ENCODE measurements at places on chromosomes 3 and 15.

GRCh38 chr15:81025721-81026370, 25.1 kb downstream of the TLNRD1 start:
- DNase-seq: no peak

- no peak for DNase-seq
Measured at GRCh38 chr3:48070030-48070429, 53.8 kb upstream of the MAP4 start.

- DNase-seq: no peak
Measured at GRCh38 chr15:52103217-52104207, 9.1 kb downstream of the BCL2L10 start.

- DNase-seq: no peak
Measured at GRCh38 chr3:33117461-33117860, 3.6 kb downstream of the CRTAP start.

GRCh38 chr3:46222435-46223161, 14.5 kb upstream of the CCR1 start:
- no peak for DNase-seq

DNA sequence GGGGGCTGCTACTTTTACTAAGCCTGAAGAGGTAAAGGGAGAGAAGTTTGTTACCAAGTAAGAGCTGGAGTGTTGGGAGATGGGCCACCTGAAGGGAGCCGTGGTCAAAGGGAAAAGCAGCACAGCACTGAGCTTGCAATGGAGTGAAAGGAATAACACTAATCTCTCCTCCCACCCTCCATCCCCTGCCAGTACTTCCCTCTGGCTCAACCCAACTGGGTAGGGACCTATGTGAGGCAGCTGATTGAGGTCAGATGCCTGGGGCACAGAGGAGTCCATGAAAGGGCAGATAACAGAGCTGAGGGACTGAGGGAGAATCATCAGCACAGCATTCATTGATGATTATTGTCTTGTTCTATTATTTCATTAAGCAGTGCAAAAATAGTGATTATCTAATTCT, 212.4 kb upstream of the TBC1D5 start:
- DNase-seq: no peak

DNA sequence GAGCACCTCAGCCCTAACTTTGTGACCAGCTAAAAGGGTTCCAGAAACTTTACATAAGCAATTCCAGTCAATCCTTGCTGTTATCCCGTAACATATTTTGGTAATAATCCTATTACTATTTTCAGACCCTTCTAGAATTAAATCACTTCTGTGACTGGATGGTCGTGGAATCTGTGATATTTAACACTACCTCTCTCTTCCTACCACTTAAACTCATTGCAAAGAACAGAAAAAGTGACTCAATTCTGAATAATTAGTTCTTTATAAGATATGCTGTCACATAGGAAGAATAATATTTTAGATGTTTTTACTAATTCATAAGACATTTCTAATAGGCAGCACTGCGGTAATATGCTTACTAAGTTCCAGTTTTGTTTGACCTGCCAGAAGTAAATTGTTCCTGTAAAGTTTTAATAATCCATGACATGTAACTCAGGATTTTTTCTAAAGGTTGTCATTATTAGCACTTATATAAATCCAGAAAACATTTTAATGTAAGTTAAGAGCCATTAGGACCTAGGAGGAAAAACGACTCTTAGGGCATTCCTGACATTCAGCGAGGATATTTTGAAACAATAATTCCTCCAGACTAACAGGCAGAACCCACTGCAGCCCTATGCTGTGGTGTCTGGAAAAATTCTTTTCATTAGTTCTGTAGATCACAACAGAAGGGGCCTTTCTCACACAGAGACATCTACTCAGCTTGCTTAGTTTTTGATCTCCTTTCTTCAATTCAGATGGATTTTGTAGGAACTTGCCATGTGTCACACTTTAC, 113.3 kb upstream of the MBNL1 start:
- DNase-seq: no peak

DNA sequence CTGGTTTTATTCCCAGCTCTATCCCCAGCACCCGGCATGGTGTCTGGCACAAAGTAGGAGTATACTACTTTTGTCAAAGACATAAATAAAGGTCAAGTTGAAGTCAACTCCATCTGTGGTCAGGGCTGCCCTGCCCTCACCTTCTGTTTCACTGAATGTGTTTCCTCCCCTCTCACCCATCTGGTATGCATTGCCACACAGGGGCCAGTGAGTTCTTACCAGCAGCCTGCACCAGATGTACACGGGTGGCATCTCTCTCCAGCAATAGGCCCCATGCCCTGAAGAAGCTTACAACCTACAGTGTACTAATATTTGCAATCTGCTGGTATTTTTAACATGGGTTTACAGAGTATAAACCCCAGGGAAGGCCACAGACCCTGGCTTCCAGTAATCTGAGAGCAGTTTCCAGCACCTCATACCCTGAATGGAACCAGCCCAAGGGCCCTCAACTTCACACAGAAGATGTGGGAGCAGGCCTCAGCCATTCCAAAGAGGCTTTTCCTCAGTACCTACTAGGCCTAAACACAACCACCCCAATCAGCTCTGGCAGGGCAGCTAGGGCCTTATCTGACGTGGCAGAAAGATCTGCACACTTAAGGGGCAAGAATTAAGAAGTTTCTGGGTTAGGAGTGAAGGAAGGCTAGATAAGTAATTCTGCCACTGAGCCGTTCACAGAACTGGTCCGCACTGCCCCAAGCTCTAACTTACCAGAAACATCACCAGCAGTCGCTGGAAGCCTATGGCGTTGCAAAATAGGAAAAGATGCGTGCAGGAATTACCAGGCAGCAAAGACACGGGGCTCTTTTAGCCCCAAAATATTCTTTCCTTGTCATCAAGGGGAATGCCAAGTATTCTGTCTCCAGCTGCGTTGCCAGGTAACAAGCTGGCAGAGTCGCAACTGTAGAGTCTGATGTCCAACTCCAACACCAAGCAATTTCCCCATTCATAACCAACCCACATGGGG, 2.1 kb downstream of the IDH2 start:
- no peak for DNase-seq

GRCh38 chr3:174346571-174346970, 512.6 kb upstream of the NAALADL2 start:
- DNase-seq: no peak

DNA sequence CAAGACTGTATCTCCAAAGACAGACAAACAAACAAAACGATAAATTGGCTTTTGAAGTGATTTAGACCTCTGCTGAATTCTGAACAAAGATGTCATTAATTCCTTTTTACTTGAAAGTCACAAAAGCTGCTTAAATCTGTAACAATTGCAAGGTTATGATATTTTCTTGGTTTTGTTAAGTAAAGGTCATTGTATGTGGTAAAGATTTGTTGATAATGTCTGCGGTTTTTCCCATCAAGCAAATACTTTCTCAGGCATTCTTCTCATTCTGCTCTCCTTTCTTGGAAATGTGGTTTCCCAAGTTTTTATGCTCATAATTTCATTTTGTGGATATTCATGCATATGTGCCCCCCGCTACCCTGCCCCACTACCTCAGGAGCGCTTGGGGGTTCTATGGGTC, 116.5 kb downstream of the SLMAP start:
- DNase-seq: no peak

- DNase-seq: no peak
Measured at GRCh38 chr3:25287291-25287884, 140.7 kb upstream of the RARB start.

Measured in T-helper 9 cell (primary cell).